ENCODE measurements at places on chromosomes 4 and X. TPM values are rescaled to one million over a fixed set of nuclear protein-coding genes. Genes with fewer than 3 reads are reported as not detected.

Gene MAGEA1
- polyA plus RNA-seq = not detected

Gene EFHC2
- polyA plus RNA-seq = 1.1 TPM

Gene PIN4
- polyA plus RNA-seq = 10.5 TPM

Gene SEPTIN11
- polyA plus RNA-seq = 9.5 TPM

Gene SSX4
- not detected for polyA plus RNA-seq

Gene DNAAF6
- not detected for polyA plus RNA-seq

Gene ZNF630
- 1.5 TPM for polyA plus RNA-seq

Gene F8A1
- polyA plus RNA-seq = 13.9 TPM

Gene PHKA1
- polyA plus RNA-seq = 2.8 TPM

Gene CCKAR
- not detected for polyA plus RNA-seq

Gene RHOH
- polyA plus RNA-seq = 1.1 TPM

Gene JAKMIP1
- 0.31 TPM for polyA plus RNA-seq

Gene CENPI
- 1.0 TPM for polyA plus RNA-seq

Gene PAGE5
- polyA plus RNA-seq = not detected

Gene ADGRL3
- polyA plus RNA-seq = 0.20 TPM

Gene ZNF157
- polyA plus RNA-seq = 0.08 TPM

Gene SPATA4
- 0.06 TPM for polyA plus RNA-seq

Gene ERVMER34-1
- 1.0 TPM for polyA plus RNA-seq

Gene PLA2G12A
- polyA plus RNA-seq = 5.5 TPM

Gene ARMCX1
- 5.5 TPM for polyA plus RNA-seq

Gene GALNTL6
- polyA plus RNA-seq = not detected

Gene ZFP92
- polyA plus RNA-seq = 0.05 TPM

Gene DUX4
- not detected for polyA plus RNA-seq

Gene SCD5
- polyA plus RNA-seq = 2.5 TPM

Gene PRSS12
- 1.3 TPM for polyA plus RNA-seq

Gene CT55
- not detected for polyA plus RNA-seq

Gene GAK
- polyA plus RNA-seq = 147 TPM

Gene ADAD1
- polyA plus RNA-seq = not detected

Gene SOD3
- 21.1 TPM for polyA plus RNA-seq

Gene TMEM31
- polyA plus RNA-seq = not detected

Gene LUZP4
- not detected for polyA plus RNA-seq

Gene ASB12
- 0.18 TPM for polyA plus RNA-seq

Gene VEGFC
- polyA plus RNA-seq = 1.3 TPM

Gene IL21
- polyA plus RNA-seq = not detected

Gene C4orf50
- under 0.01 TPM for polyA plus RNA-seq

Gene RAB33A
- 0.46 TPM for polyA plus RNA-seq

Gene AIMP1
- 26.9 TPM for polyA plus RNA-seq

Gene FHIP1A
- polyA plus RNA-seq = 4.6 TPM

Gene AREG
- polyA plus RNA-seq = 17.4 TPM

Gene MSX1
- 0.36 TPM for polyA plus RNA-seq

Gene USO1
- polyA plus RNA-seq = 33.6 TPM

Gene UGT2B10
- not detected for polyA plus RNA-seq

Gene CLNK
- not detected for polyA plus RNA-seq

Gene CENPVL1
- not detected for polyA plus RNA-seq
